ENCODE measurements at places on chromosomes 13 and 19.

GRCh38 chr19:35509861-35510625 lies 3.4 kb downstream of the DMKN start:
- DNase-seq, result peak; percentile 16

GRCh38 chr19:45500918-45501729 lies 2.9 kb downstream of the PPM1N start:
- DNase-seq, result no peak

GRCh38 chr13:111380431-111380830 lies 60.0 kb downstream of the TEX29 start:
- DNase-seq, result no peak

GRCh38 chr13:39283072-39283471 lies 244.8 kb downstream of the NHLRC3 start:
- DNase-seq, result no peak

DNA sequence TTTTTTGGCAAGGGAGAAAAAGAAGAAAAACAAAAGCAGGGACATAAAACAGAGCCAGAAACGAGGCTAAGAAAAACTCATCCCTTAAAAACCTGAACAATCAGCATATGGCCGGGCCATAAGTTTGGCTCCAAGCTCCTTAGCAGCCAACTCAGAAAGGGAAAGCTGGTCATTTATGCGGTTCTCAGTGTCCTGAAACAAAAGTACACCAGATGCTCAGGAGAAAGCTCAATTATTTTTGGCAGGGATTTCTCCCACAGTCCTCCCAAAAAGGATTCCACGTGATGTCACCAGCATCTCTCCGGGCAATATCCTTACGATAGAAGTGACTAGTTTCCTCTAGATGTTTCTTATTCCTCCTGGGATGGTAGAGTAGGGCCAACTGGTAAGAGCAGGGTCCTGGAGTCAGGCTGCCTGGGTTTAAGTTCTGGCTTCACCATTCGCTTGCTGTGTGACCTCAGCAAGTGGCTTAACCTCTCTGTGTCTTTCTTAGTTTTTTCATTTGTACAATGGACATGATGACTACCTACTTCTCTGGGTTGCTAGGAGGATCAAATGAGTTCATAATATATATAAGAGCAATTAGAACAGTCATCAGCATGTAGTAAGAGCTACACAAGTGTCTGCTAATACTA lies 34.0 kb downstream of the PIN1 start:
- no peak for DNase-seq

DNA sequence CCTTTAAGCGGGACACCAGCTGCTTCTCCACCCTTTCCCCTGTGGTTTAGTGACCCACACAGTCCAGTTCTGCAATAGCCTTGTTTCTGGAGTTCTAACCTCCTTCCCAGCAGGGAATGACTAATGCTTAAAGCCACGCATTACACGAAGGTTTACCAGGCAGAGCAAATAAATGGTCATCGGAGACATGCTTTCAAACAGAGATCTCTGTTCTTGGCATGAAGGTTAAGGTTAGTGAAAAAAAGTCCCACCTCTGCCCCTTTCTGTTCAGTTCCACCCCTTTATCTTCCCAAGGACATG lies 25.3 kb upstream of the MEDAG start:
- DNase-seq, result peak; percentile 95

DNA sequence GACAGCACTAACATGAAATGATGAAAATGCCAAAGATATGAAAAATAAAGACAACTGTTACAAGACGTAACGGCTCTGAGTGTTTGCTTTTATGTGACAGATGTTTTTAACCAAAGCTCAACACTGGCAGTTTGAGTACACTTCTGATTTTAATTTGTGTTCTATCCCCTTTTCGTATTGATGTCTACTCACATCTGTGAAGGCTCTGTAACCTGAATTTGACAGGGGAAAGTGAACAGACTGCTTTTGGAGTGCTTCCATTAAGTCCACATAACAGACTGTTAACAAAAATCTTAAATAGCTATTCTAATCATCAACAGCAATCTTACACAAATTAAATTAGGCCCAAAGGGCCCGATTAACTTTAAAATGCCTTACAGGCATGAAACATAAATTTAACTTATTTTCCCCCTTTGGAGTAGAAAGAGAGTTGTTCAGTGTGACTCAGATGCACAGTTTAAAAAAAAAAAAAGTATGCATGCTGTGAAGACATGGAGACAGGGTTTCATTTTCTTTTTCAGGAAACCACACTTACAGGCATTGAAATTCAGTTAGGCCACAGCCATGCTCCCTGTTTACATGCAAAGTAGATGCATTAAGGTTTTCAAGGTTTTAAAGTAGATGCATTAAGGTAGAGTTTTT lies 16.3 kb upstream of the RNASEH2B start:
- peak; percentile 50 for DNase-seq

DNA sequence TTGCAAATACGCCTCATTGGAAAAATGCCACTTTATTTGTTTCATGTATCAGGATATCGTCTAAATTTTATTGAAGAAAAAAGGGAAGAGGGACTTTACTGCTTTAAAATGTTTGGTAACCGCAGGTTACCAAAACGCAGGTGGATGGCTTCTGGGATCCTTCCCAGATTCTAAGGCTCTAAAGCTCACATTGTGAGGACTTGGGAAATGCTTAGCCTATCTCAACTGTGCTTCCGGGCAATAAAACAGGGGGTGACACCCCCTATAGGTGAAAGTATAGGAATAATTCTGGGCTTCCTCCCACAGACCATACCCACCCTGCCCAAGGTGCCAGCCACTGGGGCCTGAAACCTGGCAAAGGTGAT lies 73.2 kb upstream of the IPO5 start:
- DNase-seq, result no peak

DNA sequence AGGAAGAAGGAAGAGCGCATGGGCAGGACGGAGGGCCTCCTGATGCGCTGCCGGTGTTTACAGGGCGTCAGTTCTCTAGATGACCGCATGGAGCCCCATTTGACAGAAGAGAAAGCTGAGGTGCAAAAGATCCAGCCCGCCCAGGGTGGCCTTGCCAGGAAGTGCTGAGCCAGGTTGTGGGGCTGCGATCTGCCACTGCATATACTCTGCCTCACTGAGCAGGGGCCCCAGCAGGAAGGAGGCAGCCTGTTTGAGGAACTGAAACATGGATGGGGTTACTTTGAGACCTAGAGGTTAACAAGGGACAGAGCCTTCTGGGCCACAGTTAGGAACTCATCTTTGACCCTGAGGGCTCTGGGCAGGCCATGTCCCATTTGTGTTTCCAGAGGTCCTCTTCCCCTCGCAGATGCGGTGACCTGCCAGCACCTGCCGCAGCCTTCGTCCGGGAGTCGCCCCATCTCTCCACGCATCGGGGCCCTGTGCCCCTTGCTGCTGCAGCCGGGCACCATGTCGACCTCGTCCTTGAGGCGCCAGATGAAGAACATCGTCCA lies 3.2 kb downstream of the EPN1 start:
- DNase-seq, result no peak

DNA sequence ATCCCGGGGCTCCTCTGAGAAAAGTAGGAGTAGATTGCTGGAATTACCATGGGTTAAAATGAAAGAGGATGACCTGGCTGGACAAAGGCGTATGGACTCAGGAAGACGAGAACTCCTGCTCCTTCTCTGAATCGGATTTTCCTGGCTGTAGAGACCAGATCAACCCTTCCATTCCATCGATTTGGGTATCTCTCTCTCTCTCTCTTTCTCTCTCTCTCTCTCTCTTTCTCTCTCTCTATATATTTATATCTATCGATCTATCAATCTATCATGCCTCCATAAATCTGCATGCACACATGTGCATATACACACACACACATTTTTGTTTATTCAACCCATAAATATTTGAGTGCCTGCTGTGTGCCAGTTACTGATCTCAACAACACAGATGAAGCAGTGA lies 234.9 kb downstream of the LMO7 start:
- DNase-seq, result no peak

DNA sequence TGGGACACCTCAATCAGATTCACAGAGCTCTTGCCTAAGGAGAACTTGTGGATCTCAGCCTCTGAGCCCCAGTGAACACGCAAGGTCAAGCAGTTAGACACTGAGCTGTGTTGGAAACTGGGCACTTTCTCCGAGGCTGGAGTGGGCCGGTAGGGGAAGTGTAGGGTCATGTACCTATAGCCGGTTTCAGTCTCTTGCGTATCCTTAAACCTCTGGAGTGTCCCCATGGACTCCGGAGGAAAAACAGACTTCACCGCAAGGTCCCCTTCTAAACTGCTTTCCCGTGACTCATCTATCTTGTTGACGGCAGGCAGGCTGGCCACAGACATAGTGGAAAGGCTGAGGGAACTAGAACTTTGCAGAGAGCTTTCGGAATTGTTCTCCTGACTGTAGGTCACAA lies 11.3 kb downstream of the IQCN start:
- no peak for DNase-seq

GRCh38 chr19:51127755-51128154 lies 3.0 kb downstream of the SIGLEC9 start:
- DNase-seq, result peak; percentile 26

DNA sequence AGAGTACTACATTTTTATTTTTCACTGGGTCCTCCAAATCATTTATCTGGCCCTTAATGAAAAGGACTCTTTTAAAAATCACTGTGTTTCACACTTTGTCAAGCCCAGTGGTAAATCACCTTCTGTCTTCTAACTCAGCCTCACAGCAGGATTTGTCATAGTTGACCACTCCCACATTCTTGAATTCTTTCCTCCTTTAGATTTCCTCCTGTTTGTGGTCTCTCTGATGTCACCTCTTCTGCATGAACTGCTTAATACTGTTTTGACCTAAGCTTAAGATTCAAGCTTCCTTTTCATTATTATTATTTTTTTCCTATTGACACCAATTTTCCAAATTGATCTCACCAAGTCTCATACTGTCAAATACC lies 899.8 kb upstream of the MIR17HG start:
- peak; percentile 93 for DNase-seq

DNA sequence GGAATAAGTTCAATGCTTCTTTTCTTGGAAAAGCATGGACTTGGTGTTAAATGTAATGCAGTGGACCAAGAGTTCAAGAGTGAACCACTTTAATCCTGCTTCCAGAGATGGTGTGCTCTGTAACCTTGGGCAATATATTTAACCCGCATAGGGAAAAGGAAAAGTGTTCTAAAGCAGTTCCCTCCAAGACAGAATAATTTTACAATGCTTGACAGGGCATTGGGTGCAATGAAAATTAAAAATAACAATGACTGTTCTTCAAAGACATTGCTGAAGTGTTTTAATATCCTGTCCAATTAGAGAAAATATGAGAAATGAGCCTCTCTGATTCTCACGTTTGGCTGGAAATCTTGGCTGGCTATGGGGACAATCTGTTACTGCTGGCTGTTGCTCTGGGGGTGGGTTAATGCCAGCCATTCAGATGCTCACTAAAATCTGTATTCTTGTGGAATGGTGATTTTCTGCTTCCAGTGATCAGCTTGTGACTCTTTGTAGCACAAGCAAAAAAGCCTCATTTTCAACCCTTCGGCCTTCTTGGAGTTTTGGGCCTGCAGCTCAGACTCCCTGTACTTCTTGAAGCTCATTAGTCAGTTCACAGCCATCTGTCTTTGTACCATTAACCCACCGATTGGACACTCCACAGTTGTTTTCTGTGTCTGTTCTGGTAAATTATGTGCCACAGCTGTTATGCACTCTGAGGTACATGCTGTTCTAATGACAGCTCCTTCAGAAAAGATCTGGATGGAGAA lies 310.6 kb downstream of the LMO7 start:
- DNase-seq, result no peak

GRCh38 chr13:20043207-20043925 lies 84.8 kb downstream of the ZMYM2 start:
- DNase-seq, result no peak

DNA sequence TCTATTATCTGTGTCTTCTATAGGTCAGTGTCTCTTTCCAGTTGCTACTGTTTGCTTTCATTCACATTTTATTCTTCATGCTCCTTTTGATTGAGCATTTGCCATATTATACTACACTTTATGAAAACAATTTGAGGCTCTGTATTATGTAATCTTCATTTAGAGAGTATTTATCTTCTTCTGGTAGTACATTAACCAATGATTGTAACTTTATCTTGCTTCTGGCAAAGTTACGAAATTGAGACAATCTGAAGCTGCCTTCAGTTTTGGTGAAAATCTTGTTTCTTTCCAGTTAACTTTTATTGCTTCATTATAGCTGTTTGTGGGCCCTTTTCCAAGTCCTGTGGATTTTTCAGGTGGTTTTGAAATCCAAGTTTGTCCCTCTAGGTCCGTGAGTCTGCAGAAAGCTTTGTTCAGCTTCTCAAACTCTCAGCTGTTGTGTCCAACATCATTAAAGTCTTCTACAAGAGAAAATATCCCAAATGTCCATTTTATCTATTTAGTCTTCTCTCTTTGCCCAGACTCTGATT lies 1255.4 kb upstream of the SPRY2 start:
- no peak for DNase-seq

- no peak for DNase-seq
Observed at GRCh38 chr13:113457510-113457909, 4.2 kb upstream of the ADPRHL1 start.

- peak; percentile 2 for DNase-seq
Observed at GRCh38 chr13:102369302-102369701, 32.5 kb downstream of the FGF14 start.

DNA sequence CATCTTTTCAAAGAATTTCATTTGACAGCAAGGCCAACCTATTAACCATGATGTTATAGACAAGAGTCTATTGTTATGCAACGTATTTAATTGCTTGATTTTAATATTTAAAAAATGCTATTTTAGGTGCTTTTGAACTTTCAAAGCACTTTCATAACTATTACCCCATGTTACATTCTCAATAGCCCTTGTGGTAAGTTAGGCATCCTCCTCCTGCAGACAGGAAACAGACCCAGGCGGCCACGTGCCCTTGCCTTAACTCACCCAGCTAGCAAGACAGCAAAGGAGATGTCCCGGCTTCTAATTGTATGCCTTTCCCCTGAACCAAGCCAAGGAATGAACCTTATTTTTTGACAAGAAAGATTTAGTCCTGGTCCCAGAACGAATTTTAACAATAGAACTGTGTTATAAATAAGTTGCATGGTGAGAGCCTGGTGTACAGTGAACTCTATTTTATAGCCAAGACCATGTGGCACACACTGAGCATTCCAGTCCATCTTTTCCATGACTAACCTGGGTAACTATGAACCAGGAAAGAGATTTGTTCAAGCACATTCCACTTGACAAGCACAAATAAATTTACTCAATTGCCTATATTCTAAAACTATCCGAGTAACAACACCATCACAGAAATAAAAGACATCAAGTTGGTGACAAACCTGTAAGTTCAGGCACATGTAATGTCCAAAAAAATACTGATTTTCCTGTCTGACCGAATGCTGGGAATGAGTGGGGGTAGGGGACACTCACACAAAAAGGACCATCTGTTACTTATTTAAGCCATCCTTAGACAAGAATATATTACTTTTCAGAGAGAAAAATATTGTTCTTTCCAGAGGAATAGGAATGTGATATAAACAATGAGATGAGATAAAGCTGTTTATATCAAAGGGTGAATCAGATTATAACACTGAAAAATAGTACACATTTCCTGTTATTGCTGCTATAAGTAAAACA lies 163.0 kb downstream of the EFNB2 start:
- peak; percentile 97 for DNase-seq

Measured in iris pigment epithelial cell (primary cell).